Adrenal gland (tissue), 19 donors: ENCODE measurements at places on chromosomes 4 and X.

DNA sequence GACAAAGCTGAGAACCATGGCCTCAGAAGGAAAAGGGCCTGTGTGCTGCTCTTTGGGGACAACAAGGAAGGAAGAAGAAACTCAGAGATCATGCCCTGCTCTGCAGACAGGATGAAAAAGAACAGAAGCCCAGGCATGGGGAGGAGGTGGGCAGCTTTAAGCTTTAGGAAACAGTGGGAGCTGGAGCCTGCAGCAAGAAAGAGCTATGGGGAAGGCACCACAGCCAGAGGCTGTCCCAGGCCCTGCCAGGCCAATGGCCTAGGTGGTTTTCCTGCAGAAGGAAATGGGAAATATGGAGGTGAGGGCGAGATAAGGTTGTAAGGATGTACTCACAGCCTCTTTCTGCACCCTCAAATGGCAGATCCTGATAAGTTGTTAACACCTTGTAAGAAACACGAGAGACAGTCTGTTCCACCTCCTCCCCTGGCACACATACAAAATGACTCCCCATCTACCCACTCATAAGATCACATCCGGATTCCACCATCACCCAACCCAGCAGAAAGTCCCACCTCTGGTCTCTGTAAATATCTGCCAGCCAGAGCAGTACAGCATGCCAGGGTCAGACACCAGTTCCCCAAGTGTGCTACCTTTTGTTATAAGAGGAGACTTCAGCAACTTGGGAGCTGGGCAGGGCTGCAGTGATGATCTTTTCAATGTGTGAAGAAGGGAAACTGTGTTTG, 105.2 kb downstream of the RTL5 start:
- DNase-seq = peak; percentile 3

DNA sequence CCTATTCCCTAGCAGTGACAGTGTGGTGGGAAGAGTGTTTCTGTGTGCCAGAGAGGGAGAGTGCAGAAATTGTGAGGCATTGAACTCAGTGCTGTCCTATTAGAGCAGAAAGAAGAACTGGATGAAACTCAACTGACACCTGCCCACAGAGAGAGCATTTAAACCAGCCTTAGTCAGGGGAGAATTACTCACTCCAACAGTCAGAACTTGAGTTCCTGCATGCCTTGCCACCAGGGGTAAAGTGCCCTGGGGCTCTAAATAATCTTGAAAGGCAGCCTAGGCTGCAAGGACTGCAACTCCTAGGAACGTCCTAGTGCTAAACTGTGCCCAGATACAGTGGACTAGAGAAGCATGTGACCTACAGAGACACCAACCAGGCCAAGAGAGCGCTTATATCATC, 12.8 kb downstream of the CYSLTR1 start:
- no peak for DNase-seq

DNA sequence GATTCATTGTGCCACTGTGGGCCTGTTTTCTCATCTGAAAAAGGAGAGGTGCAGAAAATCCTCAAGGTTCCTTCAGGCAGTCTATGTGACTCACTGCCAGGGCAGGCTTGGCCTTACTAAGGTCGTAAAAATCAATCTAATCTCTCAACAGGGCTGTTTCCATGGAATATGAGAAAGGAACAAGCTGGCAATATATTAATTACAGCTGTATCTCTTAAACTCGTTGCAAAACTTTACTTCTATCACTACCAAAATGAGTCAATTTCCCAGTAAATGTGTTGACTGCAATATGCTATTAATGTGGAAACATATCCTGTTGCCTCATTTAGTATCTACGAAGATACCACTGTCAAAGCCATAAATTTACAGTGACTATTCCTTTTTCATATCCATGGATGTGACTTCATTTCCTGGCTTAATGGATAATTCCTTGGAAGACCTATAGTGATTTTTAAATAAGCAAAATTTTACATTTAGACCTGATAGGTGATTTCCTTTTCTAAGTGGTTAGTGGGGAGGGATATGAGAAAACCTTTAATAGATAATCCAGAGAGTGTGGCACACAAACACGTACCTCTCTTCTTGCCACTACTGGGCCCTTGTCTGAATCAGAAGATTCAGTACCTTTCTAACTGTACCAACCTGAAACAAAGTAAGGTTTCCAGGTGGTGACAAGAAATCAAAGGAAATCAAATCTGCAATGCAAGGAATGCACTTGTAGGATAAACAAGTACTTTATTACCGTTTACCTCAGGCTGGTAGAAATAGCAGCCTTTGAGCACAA, 127.4 kb upstream of the FTHL17 start:
- peak; percentile 38 for DNase-seq

DNA sequence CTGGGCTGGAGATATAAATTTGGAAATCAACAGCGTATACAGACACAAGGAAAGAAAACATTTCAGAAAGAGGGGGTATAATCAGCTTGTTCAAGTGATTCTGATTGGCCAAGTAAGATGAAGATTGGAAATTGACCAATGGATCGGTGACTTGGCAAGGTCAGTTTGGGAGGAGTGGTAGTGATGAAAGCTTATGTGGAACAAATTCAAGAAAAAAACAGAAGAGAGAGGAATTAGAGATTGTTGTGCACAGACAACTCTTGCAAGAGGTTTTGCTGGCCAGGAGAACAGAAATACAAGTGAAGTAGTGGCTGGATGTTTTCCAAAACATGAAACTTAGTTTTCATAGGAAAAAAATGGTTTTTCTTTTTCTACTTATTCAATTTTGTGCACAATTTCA, 16.3 kb downstream of the CD38 start:
- no peak for DNase-seq

- DNase-seq = no peak
Observed at GRCh38 chr4:36322921-36323354, 41.5 kb downstream of the DTHD1 start.

DNA sequence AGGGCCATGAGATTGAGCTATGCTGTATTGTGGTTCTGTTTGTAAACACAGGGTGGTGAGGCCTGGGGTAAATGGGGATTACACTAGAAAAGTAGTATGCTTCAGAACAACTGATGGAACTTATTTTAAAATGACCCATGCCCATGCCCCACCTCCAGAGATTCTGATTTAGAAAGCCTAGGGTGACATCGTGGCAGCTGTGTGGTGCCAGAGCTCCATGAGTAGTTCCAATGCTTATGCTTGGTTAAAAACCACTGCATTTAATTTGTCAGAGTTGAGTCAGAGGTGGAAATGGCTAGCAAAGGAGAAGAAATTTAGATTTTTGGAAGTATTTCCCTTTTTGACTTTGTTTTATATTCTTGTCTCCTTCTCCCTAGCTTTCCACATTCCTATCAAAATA, 63.4 kb upstream of the PDE5A start:
- no peak for DNase-seq

GRCh38 chrX:105647749-105648148, 174.6 kb upstream of the NRK start:
- DNase-seq = no peak
